ENCODE measurements at places on chromosomes 7 and 10.

DNA sequence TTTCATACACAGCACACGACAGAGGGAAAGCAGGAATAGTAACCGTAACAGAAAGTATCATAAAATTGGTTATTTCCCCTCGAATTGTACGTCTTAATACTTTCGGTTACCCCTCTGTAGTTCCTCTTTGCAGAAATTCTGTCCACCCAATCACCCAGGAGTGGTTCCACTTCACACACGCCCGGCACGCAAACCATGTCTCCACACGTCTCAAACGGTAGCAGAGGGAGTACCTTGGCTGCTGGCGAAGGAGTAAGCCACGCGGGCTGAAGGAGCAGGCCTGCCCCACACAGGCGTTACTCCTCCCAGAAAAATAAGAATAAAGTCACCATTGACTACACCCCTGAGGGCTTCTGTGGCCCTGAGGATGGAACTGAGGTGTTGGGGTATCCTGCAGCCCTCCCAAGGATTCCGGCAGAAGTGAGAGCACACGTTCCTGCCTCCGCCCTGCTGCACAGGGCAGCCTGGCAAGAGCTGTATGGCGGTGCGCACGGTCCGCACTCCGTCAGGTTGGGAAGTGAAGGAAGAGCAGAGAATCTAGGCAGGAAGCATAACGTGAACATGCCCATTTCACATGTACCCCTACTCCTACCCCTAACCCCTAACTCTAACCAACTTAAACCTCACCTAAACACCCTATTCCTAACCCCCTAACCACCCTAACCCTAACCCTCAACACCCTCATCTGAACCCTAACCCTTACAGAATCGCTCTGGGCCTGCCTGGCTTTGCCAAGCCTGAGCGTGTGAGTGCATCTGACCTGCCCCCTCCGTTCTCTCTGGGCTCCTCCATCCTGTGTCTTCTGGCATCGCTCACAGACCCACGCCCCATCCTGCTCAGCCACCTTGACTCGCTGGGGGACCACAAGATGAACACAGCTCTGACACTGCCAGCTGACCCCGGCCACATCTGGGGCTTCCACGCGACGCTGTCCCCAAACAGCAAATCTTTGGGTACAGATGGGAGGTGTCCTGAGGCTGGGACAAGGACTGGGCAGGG is 18.2 kb downstream of the GPR146 start:
- DNase-seq: no peak

GRCh38 chr7:122638459-122638858 is 60.5 kb downstream of the RNF133 start:
- DNase-seq: no peak

- DNase-seq: no peak
Measured at GRCh38 chr10:32995751-32996150, 37.7 kb upstream of the ITGB1 start.

DNA sequence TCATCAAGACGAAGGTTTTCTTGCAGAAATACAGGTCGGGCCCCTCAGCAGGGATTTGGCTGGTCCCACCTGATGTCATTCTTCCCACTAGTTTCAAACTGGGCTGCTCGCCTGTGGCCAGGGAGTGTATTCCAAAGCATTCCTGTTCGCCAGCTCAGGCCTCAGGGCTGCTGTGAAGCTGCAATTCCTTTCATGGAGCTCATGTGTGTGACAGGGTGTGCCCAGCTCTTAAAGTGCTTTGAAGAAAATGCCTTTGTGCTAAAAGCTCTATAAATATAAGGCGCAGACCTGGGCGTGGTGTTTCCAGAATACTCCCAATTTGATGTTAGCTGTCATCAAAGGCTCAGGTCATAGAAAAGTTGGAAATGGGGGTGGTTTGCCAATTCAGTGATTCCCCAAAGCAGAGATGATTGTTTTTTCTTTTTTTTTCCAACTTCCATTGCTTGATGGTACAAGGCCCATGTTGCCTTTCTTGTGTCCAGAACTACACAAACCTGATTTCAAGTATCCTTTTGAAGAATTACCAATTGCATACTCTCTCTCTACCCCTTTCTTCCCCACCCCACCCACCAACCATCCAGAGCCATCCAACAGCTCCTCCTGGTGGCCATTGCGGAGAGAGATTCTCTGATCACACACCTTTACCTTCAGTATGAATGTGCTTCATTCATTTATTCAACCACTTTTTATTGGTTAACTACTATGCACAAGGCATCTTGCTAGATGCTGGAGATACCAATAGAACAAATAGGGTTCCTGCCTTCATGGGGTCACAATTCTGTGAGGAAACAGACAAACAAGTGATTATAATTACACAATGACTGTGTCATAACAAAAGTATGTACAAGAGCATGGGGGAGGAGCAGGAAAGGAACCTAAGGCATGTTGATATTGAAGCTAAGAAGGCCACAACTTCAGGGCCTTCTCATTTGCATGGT is 297.3 kb upstream of the LYZL1 start:
- peak; percentile 78 for DNase-seq

DNA sequence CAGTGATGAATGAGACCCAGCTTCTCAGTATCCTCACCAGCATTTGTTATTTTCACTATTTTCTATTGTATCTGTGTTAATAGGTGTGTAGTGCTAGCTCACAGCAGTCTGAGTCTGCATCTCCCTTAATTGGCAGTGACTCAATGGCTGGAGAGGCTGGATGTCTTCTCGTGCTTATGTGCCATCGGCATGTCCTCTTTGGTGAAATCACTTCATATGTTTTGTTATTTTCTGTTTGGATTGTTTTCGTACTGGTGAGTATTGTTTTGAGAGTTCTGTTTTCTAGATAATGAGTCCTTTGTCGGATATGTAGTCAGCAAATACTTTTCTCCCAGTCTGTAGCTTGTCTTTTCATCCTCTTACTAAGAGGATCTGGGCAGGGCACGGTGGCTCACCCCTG is 66.1 kb downstream of the AMZ1 start:
- DNase-seq: no peak

GRCh38 chr10:86261941-86262687 is 104.5 kb downstream of the GRID1 start:
- no peak for DNase-seq

DNA sequence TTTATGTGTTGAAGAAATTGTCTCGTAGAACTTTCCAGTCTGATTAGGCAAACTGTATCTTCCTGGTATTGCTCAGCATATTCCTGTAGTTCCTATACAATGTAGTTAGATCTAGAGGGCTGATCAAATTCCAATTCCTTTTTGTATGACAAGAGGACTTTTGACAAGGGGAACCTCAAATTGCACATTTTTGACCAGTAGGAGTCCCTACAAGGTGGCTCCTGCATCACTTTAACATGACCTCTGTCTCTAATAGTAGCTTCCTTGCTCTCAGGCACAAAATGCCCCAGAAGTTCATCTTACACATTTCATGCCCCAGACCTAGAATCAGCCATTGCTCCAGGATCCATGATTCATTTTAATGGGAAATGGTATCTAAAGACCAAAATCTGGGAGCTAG is 18.7 kb downstream of the HERPUD2 start:
- no peak for DNase-seq

GRCh38 chr10:113326160-113327111 is 226.4 kb upstream of the HABP2 start:
- peak; percentile 80 for DNase-seq

DNA sequence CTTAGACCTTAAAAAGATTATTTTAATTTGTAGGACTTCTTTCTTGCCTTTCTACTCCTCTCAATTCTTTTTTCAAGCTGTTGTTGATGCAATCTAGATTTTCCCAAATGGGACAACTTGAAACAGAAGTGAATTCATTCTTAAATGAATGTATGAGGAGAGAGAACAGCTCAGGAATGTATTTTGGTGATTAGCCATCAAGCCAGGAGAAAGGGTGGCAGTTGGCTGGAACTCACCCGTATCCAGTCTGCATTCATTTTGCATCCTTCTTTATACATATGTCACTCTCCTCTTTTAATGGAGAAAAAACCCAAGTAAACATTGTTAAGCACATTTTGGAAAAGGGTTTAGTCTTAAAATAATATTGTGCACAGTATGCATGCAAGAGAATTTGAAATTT is 251.3 kb downstream of the REEP3 start:
- DNase-seq: no peak

GRCh38 chr7:25311346-25311745 is 83.1 kb upstream of the NPVF start:
- DNase-seq: no peak

DNA sequence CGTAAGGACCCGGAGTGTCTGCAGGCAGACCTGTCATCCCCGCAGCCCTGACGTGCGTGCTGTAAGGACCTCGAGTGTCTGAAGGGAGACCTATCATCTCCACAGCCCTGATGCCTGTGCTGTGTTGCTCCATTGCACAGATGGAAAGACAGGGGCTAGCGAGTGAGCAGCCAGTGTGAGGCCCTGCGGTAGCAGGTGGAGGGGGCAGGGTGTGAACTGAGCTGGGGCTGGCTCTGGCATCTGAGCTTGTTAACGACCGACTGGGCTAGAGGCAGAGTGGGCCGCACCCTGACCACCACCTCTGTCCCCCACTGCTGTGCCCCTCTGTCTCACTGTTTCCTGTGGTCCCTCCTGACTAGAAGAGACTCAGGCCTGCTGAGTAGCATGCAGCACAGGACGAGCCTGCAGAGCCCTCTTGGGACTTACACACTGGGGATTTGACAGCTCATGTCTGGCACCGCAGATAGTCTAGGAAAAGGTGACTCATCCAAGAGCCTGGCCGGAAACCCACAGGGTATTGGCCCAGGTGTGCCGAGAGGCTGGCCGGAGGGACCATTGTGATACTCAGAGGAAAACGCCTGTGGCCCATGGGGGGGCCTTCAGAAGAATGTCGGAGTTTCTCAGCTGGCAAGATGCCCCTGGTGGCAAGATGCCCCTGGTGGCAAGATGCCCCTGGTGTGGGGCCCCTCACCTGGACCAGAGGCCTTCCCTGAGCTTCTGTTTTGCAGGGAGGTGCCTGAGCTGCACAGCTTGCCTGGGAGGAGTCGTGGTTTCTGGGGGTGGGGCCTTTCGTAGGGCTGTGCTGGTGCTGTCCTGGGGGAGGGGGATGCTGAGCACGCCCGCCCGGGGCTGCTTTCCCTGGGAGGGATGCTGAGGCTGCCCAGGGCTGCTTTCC is 34.3 kb downstream of the INPP5A start:
- DNase-seq: peak; percentile 84

DNA sequence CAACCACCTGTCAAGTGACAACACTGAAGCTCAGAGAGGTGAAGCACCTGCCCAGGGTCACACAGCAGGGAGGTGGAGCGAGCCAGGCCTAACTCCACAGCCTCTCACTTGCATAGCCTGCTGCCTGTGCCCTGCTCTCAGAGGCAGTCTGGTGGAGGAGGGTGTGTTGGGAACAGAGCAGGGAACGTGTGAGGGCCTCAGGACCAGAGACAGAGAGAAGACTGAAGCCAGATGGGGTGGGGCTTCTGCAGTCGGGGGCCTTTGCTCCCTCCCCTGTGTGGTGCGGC is 114.0 kb downstream of the PTPN20 start:
- no peak for DNase-seq

DNA sequence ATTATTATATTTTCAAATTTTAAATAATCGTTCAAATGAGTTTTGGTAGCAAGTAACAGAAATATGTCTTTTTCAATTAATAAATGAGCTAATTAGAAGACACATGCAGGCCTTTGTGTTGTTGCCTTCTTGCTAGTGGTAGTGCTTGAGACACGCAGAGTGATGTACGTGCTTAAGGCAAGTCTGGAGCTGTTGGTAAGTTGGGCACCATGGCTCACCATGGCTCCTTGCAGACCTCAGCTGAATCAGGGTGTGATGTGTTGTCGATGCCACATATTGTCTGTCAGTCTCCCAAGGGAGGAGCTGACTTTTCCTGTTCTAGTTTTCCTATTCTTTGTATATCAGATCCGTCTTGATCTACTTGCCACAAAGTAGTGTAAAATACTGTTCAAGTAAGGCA is 8.3 kb downstream of the CDK14 start:
- DNase-seq: no peak

DNA sequence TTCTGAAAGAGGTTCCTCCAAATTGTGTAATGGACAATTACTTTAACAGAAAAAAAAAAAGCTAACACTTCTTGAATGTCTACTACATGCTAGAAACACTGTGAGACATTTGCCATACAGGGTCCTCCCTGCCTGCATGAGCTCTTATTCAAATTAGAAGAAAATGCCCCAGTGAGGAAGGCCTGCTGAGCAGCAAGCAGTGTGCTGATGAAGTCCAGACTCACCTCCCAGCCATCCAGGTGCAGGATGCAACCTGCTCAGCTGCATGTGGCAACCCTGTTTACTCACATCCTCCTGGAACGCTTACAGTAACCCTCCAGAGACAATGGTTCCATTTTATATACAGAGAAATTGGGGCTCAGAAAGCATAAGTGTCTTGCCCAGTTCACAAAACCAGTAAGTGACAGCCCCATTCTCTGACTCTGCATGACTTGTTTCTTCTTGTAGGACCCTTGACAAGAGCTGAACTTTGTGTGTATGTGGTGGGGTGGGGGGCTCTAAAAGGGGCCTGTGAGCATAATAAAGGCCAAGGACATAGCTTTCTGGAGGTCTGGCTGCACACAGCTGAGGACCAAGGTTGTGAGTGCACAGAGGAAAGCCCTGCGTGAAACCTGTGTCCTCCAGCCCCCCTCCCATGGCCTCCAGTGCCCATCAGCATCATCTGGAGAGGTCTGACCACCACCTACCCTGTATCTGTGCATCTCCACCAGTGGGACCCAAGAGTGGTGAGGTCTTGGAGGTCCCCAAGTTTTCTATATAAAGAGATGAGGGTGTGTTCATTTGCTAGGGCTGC is 387.8 kb downstream of the GRID1 start:
- DNase-seq: no peak

GRCh38 chr10:10797513-10797912 is 220.2 kb upstream of the CELF2 start:
- DNase-seq: no peak

GRCh38 chr10:131870831-131871672 is 29.8 kb upstream of the PPP2R2D start:
- DNase-seq: no peak

GRCh38 chr10:25758041-25758457 is 176.0 kb upstream of the MYO3A start:
- DNase-seq: no peak

DNA sequence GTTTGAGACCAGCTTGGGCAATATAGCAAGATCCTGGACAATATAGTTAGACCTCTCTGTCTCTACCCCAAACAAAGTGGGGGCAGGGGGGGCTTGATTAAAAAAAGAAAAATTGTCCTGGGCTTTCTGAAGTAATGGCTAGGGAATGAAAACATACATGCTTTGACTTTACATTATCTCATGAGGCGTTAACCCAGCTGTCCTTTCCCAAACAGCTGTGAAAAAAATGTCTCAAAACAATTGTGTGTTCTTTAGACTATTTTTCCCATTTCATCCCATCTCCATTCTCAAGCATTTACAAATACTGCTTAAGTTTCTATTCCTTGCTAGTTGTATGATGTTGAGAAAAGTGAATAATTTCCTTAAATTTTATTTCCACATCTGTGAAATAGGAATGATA is 27.0 kb upstream of the CDK13 start:
- DNase-seq: no peak

- DNase-seq: no peak
Measured at GRCh38 chr10:20948686-20949327, 51.7 kb upstream of the NEBL start.

- no peak for DNase-seq
Measured at GRCh38 chr10:124596962-124597845, 135.6 kb downstream of the LHPP start.
